Epithelial cell of umbilical artery (primary cell): ENCODE measurements at places on chromosomes 11 and 22. TPM values are rescaled to one million over a fixed set of nuclear protein-coding genes. Genes with fewer than 3 reads are reported as not detected.

NXPE2 gene
- total RNA-seq = 0.15 TPM in 1 of 2 replicates, not detected in the other

MMP12 gene
- total RNA-seq = not detected in 2 replicates

OR52I1 gene
- not detected in 2 replicates for total RNA-seq

CLMP gene
- total RNA-seq = 3.2 and 10.4 TPM in 2 replicates

SCN2B gene
- not detected in 2 replicates for total RNA-seq

JAM3 gene
- 114 and 160 TPM in 2 replicates for total RNA-seq

SCUBE2 gene
- total RNA-seq = 0.15 and 0.32 TPM in 2 replicates

CCDC134 gene
- total RNA-seq = 5.2 and 8.4 TPM in 2 replicates

NCAM1 gene
- not detected in 2 replicates for total RNA-seq

GAS2L1 gene
- total RNA-seq = 16.3 and 20.5 TPM in 2 replicates

OR2AG1 gene
- total RNA-seq = not detected in 2 replicates

SEPTIN3 gene
- 0.15 TPM in 1 of 2 replicates, not detected in the other for total RNA-seq

PGR gene
- total RNA-seq = under 0.01 TPM in 2 replicates

CARNS1 gene
- total RNA-seq = 0.15 and 0.32 TPM in 2 replicates

LGALS12 gene
- total RNA-seq = not detected in 2 replicates

XKR3 gene
- not detected in 2 replicates for total RNA-seq

SELENOO gene
- 22.1 and 29.2 TPM in 2 replicates for total RNA-seq

MMP7 gene
- 0.30 and 0.97 TPM in 2 replicates for total RNA-seq

DUSP8 gene
- 0.32 and 0.46 TPM in 2 replicates for total RNA-seq

OR8G1 gene
- total RNA-seq = not detected in 2 replicates

CDCA5 gene
- 7.1 and 11.4 TPM in 2 replicates for total RNA-seq
